Nephron progenitor cell (in vitro differentiated cells): ENCODE measurements at places on chromosomes 2 and 18.

DNA sequence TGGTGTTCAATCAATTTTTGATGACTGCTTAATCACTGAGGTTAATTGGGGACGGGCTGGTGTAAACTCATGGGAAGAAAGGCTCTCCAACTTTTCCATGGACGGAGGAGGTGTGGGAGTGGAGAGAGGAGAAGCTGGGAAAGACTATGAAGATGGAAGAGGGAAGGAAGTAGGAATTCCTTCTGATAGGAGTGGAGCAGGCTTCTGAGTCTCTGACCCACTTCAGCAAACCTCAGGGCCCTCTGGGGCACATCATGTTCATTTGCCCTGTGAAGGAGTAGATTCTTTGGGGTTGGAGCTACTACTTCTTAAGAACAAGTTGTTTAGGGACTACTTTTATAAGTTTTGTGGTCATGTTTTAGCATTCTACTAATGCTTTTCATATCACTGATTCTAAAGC, 87.0 kb upstream of the MAP4K3 start:
- DNase-seq = no peak

- no peak for DNase-seq
These were observed 82.3 kb downstream of the ACVR2A start for GRCh38 chr2:147927053-147927588.

DNA sequence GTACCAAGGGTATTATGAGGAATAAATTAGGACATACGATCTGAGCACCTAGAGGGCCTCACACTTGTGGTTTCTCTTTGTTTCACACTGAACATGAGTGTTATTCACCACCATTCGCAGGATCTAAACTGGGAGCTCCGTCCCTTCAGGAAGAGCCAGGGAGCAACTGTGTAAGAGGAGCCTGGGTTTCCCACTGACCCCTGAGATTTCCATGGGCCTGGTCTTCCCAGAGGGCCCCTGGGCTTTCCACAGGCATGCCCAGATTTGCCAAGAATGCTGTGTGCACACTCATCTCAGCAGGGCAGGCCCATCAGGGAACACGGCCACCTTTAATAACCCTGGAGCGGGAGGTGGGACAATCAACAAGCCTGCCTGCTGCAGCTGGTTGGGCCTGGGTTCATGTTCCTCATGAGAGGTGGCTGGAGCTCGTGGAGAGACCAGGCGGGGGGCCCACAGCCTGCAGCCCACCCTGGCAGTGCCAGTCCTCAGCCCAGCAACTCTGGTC, 416.8 kb upstream of the MYT1L start:
- DNase-seq = no peak

DNA sequence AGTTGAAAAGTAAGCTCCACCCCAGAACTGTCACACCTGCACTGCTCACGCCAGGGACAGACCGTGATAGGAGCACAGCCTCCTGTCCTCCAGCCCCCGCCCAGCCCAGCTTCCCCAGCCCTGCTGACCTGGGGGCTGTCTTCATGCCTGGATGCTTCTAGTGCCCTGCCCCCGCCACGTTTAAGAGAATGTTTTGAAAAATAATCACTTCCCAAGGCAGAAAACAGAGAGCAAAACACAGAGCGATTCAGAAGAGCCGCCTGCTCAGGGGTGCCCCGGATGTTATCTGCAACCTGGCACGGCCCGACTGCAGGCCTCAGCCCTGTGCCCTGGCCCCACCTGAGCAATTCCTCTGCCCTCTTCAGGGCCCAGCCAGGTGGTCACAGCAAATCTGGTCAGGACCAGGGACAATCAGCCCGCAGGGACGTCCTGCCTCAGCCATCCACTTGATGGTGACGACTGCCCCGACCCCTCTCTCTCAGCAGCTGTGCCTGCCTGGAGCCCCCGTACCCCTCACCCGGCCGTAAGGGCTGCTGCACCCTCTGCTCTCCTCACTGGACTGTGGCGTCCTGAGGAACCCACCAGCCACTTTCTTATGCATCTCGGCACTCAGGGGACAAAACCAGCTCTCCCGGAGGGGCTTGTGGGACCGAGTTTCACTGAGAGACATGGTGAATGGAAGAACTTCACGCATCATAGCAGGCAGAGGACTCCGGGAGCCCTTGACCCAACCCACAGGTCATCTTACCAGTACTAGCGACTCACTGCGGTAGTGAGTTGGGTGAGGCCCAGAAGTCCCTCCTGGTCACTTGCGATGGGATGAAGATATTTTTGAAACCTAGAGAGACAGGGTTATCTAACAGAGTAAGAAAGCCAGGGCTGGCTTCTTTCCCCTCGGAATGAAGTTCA, 30.2 kb downstream of the ADI1 start:
- peak; percentile 43 for DNase-seq

DNA sequence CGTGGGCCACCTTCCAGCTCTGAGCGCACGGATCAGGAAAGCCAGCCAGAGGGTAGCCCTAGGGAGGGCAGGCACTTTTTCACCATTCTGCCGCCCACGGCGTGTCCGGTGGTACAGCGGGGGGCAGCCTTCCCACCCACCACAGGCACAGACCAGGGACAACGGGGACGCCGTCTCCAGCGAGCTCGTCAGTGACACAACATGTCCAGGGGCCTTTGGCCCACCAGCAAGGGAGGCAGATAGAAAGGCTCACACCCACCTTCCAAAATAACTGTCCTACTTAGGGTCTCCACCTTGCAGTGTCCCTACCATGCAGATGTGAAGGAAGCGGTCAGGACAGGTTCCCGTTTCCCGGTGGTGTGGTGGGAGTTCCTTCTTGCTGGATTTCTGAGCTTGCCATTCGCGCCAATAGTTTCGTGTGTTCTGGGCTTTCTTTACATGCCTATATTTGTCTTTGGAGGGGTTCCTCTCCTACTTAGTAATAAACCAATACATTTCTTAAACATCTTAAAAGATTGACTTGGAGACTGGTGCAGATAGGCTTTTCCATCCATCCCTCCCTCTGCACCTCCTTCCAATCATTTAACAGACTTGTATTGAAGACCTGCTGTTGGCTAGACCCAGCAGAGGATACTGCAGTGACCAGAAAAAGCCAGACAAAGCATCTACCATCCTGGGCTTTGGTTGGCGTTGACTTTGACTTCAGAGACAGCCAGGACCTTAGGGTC, 872 bp downstream of the ASB1 start:
- no peak for DNase-seq

DNA sequence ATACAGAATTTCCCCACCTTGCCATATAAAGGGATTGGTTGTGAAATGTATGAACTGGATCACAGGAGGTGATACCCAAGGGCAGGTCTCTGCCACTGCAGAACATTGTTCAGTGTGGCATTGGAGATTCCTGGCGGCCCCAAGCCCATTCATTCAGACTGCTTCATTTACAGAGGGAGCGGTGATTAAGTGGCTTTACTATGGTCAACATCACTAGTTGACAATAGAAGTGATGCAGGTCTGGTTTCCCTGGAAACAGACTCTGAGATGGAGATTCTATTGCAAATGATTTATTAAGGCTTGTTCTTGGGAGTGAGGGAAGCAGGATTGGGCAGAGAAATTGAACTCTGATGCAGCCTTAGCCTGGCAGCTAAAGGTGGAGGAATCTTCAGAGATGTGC, 62.4 kb downstream of the ZDBF2 start:
- no peak for DNase-seq

DNA sequence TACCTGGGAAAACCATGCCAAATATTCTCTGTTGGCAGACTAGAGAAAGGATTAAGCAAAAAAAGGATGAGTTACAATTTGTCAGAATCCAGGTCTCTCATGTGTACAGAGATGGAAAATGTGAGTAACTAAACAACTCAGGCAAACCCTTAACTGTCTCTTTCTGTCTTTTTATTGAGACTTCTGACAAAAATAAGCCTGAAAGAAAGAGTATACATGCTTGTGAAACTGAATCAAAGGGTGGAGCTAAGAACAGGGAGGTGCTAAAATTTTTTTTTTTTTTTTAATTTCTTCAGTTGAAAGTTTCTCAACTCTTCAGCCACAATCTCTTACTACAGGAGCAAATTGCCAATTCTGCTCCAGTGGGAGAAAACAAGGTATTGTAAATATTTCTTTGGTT, at the start of gene SERPINB10:
Gene SERPINB10, plus strand, starts transcription at position 295 of the 400 bp plus-strand sequence. CDS start 7,553 bp downstream, outside the sequence.
- no peak for DNase-seq

GRCh38 chr2:149741646-149742045, 154.1 kb upstream of the MMADHC start:
- no peak for DNase-seq

DNA sequence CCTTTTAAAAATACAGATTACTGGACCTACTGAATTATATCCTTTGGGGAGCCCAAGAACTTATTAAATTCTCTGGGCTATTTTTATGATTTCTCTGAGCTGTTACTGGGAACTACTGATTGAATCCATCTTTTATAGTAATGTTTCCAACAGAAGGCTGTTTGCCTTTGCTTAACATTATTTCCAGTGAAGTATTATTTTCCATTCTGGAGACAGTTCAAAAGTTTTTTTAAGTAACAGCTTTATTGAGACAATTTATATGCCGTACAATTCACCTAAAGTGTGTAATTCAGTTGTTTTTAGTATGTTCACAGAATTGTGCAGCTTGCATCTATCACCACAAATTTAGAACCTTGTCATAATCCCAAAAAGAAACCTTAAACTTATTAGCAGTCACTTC, 100.6 kb downstream of the BABAM2 start:
- no peak for DNase-seq

GRCh38 chr2:32904751-32905150, 42.0 kb upstream of the LTBP1 start:
- DNase-seq = no peak

GRCh38 chr2:592737-593136, 84.5 kb downstream of the TMEM18 start:
- DNase-seq = no peak
